ENCODE measurements at places on chromosomes 4 and X.

- peak; percentile 15 for DNase-seq
These were observed 222.0 kb upstream of the STK26 start for GRCh38 chrX:131801066-131801465.

DNA sequence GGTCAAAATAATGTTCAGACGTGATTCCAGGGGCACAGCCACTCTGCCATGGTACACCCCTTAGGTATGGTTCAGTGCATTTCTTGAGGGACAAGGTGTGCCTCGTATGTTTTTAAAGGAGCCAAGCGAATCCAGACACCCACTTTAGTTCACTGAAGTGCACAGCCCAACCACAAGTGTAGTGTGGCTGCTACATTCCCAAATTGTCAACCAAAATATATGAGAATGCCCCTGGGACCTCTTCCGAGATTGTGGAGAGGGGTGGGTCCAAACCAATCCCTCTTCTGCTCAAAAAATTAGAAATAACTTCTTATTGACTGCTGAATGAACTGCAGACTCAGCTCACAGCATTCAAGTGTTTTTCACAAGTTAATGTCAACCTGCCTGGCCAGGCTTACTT, 7.4 kb upstream of the BRS3 start:
- no peak for DNase-seq

DNA sequence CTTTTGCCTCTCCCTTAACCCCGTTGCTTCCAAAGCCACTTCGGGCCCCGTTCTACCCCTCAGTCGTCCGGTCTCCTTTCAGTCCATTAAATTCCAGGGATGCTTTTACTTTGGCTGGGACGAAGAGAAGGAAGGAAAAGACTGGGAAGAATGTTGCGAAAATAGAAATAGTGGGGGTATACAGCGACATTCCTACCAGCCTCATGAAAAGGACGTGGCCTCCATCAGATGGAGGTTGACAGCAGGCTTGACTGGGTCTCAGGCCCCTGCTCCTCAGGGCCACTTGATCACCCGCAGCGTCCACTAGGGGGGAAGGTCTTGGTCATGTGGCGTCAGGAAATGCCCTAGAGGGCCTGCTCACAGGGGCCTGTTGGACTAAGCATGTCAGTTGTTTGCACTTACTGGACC, 657 bp upstream of the ANKRD50 start:
- DNase-seq: peak; percentile 31

GRCh38 chrX:39985551-39985950, 112.2 kb downstream of the BCOR start:
- no peak for DNase-seq

DNA sequence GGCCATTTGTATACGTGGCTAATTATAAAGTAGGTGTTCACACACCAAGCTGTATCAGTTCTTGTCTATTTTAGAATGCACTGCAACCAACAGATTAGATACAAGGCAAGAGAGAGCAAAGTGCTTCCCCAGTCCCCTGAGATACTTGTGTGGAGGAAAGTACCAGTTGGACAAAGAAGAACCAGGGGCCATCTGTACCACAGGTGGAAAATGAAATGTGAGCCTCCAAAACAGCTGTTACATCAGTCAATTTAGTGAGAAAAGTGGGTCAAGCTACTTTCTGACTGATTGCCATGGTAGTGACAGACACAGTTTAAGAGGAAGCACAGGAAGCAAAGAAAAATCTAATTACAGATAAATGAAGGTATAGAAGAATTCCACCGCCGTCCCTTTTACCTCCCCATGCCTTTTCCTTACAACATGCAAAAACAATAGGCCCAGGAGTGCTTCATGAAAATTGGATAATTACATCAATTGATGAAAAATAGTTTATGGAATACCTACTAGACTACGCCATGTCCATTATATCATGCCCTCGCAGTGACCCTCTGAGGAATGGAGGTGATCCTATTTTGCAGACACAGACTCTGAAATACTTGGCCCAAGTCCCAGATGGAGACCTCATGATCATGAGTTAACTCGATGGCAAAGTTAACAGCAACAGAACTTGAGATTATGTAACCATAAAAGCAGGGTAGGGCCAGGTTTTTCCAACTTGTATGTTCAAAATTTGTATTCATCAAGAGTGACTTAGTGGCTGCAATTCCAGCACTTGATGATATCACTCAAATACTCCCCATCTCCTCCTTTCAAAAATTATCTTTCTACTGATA, 15.8 kb downstream of the SMPX start:
- DNase-seq: no peak

DNA sequence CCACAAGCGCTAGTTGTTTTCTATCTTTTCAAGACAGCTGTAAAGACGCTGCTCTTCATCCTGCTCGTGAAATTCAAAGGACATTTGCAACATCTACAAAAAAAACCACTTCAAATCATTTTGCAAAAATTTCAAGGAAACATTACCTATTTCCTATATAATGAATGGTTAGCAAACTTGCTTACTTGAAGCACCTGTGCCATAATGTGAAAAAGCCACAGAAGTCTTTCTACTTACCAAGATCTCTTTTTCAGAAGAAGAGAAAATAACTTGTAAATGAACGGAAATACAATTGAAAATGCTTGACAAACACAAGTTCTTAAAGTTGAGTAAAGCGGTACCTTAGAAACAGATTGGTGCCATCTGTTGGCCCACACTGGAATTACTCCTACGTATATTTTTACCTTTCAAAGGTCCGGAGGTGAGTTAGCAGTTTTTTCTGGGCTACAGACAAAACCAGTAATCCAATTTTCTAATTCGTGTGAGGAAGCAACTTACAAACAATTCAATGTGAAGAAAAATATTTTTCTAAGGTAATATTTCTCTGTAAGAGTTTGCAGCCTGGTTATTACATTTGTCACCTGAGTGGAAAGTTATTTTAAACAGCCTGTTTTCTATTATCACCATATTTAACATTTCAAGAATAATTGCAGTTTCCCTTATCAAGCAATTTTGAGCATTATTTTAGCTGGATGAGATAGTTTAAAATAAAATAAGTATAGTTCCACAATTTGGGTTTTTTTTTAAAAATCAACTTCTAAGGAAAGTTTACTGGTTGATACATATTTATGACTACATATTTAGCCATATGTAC, at the start of gene TLR6:
Gene TLR6, minus strand, starts transcription at position 294 of the 814 bp plus-strand sequence. CDS start 27,344 bp downstream, outside the sequence.
- DNase-seq: no peak

DNA sequence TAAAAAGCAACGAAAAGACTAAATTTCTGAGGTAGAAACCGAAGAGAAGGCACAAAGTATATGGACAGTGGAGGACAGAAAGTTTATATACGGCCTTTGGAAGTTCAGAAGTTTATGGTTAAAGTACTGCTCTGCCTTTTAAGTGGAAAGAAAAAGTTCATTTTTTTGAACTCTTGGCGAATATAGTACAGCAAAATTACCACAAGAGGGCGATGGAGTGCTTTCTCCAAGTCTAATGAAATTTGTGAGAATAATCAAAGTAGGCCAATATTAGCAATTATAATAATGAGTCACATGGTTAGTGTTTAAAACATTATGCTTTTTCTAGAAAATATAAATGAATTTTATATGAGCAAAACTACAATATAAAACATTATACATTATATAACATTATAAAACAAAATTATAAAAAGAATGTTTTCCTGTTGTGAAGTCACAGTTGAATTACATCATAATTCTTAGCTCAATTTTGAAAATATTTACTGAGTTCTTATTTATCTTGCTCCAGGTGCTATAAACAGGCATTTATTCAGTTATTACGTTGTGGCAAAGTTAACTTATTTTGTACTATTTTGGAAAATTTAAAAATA, 136.2 kb upstream of the BMPR1B start:
- no peak for DNase-seq

DNA sequence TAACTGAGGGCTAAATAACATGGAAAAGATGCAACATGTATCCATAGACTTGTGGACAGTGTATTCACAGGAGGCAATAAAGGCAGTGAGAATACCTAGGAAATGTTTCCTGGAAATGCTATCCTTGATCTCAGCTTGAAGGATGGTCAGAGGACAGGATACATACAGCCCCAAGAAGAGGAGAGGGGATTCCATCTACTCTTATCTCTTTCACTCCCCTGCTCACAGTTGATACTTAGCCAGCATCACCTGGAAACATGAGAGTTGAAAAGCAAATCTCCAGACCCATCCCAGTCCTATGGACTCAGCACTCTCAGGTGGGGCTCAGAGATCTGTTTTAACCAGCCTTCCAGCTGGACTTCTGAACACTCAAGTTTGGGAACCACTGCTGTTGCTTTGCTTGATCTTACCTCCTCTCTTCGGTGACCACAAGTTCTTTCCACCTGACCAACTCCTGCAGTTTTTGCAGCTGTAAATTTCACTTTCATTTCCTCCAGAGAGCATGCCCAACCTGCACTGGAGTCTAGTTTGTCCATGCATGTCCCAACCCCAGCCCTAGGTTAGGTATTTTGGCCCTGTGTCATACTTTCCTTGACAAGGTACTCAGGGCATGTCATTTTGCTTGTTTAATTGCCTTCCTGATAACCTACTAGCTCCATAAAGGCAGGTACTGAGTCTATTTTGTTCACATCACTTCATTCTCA, 10.4 kb downstream of the RELL1 start:
- DNase-seq: no peak

DNA sequence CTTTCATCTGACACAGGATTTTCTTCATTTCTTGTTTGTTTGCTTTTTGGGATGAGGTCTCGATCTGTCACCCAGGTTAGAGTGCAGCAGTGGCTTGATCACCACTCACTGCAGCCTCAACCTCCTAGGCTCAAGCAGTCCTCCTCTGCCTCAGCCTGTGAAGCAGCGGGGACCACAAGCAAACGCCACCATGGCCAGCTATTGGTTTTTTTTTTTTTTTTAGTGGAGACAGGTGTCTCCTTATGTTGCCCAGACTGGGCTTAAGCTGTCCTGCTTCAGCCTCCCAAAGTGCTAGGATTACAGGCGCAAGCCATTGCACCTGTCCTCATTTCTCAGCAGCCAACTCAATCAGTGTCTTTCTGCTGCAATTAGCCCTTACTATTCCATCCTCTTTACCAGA, 10.3 kb downstream of the SPRY1 start:
- no peak for DNase-seq

- DNase-seq: no peak
These were observed 90.1 kb upstream of the NOCT start for GRCh38 chr4:138925495-138925894.

DNA sequence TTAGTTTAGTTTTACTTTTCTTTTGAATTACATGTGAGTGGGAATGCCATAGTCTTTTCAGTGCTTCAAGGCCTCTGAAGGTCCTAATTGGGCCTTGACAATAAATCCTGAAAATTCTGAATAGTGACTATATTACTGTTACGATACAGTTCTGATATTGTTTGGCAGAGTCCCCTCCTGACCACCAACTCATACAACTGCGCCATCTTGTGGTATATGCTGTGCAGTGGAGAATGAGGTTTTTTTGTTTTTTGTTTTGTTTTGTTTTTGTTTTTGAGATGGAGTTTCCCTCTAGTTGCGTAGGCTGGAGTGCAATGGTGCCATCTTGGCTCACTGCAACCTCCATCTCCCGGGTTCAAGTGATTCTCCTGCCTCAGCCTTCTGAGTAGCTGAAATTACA, 56.6 kb upstream of the CHRDL1 start:
- DNase-seq: no peak

DNA sequence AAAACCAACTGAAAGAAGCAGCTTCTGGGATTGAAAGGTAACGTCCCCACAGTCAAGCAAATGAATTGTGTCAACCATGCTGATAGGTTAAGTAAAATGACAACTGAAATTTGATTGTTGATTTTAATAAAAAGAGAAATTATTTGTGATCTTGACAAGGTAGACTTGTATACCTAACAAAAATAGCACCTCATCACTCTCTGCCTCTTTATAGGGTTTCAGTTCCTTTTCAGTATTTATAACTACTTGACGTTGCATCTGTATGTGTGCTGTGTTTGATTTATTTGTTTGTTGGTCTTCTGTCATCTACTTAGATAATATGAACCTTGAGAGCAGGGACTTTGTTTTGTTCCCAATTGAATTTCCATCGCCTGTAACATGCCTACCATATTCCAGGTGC, 7.9 kb upstream of the PPP3CA start:
- no peak for DNase-seq

DNA sequence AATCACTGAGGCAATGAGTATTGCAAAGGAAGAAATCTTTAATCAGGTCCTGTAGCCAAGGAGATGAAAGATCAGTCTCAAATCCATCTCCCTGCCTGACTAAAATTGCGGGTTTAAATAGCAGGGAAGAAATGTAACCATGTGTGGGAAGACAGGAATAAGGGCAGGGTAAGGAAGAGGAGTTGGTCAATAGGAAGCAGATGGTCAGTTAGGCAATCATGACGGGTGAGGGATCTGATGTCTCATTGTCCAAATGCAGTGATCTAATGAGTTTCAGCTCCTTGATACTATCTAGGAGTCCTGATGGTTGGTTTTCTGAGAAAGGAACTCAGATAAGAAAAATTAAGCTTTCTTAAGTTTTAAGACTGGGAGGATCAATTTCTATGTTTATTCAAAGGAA, 200.8 kb downstream of the SPATA18 start:
- no peak for DNase-seq

GRCh38 chrX:70176938-70177533, at the start of gene DGAT2L6:
Gene DGAT2L6 (plus strand): TSS chrX:70177483. CDS start chrX:70177583, 100 bp downstream.
- DNase-seq: no peak
